Spleen (tissue), 13 donors: ENCODE measurements at places on chromosomes 7 and 10. TPM values are rescaled to one million over a fixed set of nuclear protein-coding genes. Genes with fewer than 3 reads are reported as not detected.

- DNase-seq: no peak
These were observed 60.2 kb upstream of the FAM133B start for GRCh38 chr7:92650391-92650790.

GRCh38 chr10:51910596-51910995 lies 211.2 kb upstream of the CSTF2T start:
- DNase-seq: no peak

GRCh38 chr7:156732091-156732625 lies 91.6 kb downstream of the RNF32 start:
- DNase-seq: no peak

GRCh38 chr10:62109587-62110293 lies 158.9 kb downstream of the RTKN2 start:
- DNase-seq: no peak

DNA sequence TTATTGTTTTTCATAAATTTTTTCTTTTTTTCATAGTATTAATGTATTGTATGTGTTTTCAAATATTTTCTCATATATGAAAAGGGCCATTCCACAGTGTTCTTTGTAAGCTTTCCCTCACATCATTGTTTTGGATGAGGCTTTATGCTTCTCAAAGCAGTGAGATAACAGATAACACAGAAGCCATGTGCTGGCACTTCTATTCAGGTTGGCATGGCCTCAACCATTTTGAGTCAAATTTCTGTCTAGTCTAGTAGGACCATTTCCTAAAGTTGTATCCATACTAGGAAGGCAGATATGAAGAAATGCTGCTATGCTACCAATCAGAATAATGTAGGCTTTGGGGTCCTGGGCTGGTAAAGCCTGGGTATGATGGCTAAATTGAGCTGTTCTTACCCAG lies 135.9 kb upstream of the LAMB4 start:
- no peak for DNase-seq

DNA sequence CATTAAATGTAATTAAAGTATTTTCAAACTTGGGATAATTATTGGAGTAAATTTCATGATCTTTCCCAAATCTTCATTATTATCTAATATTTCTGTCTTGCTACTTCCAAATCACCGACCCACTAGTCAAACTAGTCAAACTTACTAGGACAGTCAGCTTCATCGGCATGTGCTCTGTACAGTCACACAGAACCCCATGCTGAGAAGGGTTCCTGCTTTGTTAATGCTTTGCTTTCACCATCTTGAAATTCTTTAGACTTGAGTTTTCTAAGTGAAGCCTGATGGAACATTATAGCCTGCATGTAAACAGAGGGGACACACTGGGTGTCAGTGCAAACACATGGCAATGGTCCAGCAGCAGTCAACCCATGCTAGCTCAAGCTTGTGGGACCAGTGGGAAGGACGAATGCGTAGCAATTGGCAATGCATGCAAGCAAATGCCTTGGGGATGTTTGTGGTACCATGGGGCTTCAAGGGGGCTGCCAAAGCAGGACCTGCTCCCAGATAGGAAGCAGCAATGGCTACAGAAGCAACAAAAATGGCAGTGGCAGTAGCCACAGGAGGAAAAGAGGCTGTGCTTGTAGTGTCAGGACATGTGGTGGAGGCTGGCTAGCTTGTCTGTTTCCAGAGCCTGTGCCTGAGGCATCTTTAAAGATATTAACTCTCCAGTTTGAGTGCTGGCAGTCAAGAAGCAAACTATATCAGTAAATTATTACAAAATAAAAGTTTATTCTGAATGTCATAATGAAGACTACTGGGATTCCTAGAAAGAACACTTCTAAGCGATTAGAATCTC lies 441.1 kb upstream of the SEMA3D start:
- DNase-seq: no peak

DNA sequence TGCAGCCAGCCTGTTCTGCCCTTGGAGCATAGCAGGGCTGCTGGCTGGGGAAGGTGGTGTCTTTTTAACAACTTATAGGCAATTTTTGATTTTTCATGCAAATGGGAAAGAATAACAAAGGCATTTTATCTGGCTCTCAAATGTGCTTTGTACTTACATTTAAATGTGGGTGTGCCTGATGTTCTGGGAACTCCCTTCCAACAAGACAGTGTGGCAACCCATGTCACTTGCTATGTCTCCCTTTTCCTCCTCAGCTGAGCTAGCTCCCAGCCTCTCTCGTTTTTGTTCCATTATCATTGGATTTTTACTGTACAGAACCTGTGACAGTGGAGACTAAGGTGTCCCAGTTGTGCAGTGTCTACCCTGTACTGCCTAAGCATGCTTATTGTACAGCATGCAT lies 93.5 kb upstream of the PDCD4 start:
- no peak for DNase-seq

- DNase-seq: no peak
These were observed 56.1 kb upstream of the NOBOX start for GRCh38 chr7:144459635-144460034.

SDHAF3 gene
- 6.2 TPM for total RNA-seq

GSDME gene
- total RNA-seq: 4.3 TPM

PSTK gene
- 4.9 TPM for total RNA-seq

OIT3 gene
- 36.8 TPM for total RNA-seq

SPDYE2B gene
- not detected for total RNA-seq

CHST15 gene
- 103 TPM for total RNA-seq

RNF148 gene
- 0.54 TPM for total RNA-seq

TOMM7 gene
- 292 TPM for total RNA-seq

C10orf143 gene
- total RNA-seq: 7.3 TPM
